Upper lobe of left lung (tissue), 6 donors: ENCODE measurements at places on chromosomes 6 and 20.

- DNase-seq: no peak
- no peaks in the 10 kb centered on the region for H3K36me3 ChIP-seq
- H3K4me1 ChIP-seq: peaks cover 9% of the 10 kb centered on the region
- no peak overlapping the region for H3K4me3 ChIP-seq
- no peak overlapping the region for H3K27ac ChIP-seq
- H3K27me3 ChIP-seq: no peaks in the 10 kb centered on the region
These were observed 236.6 kb downstream of the SLC24A3 start for GRCh38 chr20:19449051-19449450.

DNA sequence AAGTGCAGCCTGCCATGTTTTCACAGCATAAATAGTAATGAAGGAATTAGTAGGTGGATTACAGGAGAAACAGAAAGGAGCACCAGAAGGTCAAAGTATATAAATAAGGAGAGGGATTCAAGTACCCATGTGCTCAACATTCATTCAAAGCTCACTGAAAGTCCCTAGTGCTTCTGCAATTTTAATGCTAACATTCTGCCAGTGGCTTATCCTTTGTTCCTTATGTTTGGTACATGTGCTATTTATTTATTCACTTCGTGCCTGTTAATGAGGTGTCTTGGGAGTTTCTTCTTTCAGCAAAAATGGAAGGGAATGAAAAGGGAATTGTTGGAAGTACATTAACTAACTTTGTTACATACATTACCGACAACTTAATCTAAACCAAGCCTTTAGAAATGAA is 105.7 kb downstream of the CRYBG1 start:
- no peak overlapping the region for H3K4me3 ChIP-seq
- H3K27me3 ChIP-seq: no peaks in the 10 kb centered on the region
- no peak for DNase-seq
- H3K4me1 ChIP-seq: no peaks in the 10 kb centered on the region
- H3K27ac ChIP-seq: no peak overlapping the region

- no peaks in the 10 kb centered on the region for H3K27me3 ChIP-seq
- peaks cover 4% of the 10 kb centered on the region for H3K36me3 ChIP-seq
- DNase-seq: no peak
These were observed 995 bp downstream of the STK4 start for GRCh38 chr20:44967207-44967807.

GRCh38 chr6:89353118-89353556 is 615 bp upstream of the UBE2J1 start:
- no peaks in the 10 kb centered on the region for H3K36me3 ChIP-seq
- no peak for DNase-seq

- DNase-seq: no peak
- no peak overlapping the region for H3K27ac ChIP-seq
- no peak overlapping the region for H3K4me3 ChIP-seq
- H3K36me3 ChIP-seq: no peaks in the 10 kb centered on the region
- no peaks in the 10 kb centered on the region for H3K4me1 ChIP-seq
These were observed 49.4 kb upstream of the NOX3 start for GRCh38 chr6:155504848-155505607.
